Right hindlimb (tissue), 1 donor: ENCODE measurements at places on chromosomes 4 and X.
A peak's percentile ranks its signal among the peaks of the same experiment; 100 is the strongest.

DNA sequence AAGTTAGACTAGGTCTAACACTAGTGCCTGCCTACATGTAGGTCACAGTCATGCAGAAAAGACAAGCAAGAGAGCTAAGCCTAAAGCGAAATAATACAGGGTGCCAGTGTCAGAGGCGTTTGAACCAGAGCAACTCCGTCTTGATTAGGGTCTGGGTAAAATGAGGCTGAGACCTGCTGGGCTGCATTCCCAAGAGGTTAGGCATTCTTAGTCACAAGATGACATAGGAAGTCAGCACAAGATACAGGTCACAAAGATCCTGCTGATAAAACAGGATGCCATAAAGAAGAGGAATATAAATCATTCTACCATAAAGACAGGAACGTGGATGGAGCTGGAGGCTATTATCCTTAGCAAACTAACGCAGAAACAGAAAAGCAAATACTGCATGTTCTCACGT lies 120.9 kb downstream of the BEND2 start:
- no peak for DNase-seq

DNA sequence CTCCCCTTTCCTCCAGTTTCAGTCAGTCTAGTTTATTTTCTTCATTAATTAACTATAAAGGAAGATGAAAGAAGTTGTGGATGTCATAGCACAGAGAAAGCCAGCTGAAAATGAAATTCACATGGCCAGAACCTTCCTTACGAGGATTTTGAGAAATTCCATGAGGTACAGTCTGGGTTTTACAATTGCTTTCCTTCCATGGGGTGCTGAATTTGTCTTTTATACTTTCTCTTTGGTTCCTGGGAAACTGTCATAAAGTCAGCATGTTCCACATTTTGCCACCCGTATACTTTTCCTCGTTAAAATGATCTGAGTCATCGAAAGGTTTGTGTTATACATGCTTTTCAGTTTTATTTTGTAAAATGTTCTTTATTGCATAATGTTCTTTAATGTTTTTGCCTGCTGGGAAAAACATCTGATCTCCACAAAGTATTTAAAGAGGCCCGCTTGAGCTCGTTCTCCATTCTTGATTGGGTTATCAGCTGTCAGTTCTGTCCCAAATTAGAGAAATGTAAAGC lies 78.1 kb upstream of the CLDN34 start:
- no peak for DNase-seq

DNA sequence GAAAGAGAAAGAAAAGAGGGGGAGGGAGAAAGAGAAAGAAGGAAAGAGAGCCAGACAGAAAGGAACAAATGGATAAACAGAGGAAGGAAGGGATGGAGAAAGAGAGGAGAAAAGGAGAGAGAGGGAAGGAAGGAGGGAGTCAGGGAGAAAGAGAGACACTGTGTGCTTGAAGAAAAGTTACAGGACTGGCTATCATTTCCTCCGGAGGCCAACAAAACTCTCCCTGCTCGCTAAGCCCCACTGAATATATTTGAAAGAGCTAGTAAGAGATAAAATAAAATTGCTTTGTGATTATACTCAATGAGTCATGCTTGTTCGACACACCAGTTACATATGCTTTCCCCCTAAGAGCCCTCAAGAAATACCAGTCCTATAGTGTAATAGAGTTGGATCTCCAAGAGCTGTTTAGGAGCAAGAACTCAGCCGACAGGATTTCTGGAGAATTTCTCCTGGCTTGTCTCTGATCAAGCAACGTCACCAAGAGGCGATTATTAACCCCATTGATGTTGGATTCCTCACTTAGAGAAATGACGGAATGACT lies 102.2 kb downstream of the MXRA5 start:
- no peak for DNase-seq

DNA sequence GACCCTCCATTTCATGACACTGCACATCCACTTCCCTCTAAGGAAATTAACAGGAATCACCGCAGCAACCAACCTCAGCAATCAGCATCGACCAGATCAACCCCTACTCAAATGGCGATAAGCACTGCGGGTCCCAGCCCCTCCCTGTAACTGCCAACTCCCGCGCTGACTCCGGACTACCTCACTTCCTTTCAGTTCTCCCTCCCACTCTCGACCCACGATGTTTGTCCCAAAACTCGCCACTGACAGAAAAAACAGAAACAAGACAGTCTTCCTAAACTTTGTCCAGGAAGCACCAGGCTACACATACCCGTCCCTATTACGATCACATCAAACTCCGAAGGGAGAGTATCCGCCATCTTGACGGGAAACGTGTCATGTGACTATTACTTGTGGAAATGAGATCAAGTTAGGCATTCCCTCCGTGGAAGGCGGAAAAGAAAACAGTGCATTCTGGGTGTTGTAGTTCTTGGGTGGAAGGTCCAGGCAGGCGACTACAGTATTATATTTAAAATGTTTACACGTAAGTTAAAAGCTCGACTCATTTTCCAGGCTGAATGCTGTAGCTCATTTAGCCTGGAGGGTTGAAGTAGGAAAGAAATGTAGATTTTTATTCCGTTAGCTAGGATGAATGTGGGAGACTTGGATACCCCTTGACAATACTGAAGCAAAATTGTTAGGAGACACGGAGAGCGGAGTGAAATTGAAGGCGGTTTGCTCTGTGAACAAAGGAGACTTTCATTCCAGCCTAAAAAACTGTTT lies at the start of gene CHM:
Gene CHM (minus strand): TSS at position 385 of the 762 bp plus-strand sequence. CDS start 26 bp downstream, at position 359.
- peak; percentile 84 for DNase-seq

DNA sequence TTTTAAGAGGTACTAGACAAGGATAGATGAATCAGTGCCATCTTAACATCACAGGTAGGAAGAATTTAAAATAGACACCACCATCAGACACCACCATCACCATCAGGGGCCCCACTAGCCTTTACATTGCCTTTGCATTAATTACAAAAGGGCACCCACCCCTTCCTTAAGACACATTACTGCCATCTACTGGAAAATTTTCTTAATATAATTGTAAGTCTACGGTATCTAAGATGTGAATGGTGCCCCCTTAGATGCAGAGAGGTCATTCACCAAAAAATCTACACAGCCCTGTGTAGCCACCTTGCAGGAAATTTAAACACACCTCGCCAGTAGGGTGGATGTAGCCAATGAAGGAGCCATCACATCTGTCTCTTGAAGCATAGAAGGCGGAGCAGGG lies 184.1 kb downstream of the MID1IP1 start:
- DNase-seq: no peak

GRCh38 chrX:68455151-68455510 lies 21.8 kb upstream of the OPHN1 start:
- no peak for DNase-seq

DNA sequence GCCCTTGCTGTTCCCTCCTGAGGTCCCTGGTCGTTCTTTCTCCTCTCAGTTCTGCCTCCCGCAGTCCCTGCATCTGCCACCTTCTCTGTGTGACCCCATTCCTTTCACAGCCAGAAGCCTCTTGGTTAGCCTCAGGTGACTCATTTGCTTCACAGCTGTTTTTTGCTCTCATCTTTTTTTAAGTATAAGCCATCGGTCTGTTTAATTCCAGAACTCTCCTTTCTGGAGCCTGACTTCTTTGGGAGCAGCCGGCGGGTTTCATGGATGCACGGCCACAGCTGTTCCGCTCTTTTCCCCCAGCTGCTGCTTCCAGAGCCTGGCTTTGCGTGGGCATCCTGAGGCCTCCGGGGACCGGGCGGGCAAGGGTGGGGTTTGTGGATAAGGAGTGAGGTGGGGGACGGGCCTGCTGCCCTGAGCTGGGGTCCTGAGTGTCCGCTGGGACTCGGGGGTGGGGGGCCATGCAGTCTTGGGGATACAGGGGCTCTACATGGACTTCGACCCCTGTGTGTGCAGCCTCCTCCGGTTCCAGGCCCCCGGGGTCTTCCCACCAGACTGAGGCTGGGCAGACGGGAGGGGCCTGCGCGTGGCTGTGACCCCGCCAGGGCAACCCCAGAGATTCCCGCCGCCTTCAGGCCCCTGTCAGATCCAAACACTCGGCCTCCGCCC lies 46.7 kb downstream of the PCGF3 start:
- peak; percentile 59 for DNase-seq

- DNase-seq: no peak
Observed at GRCh38 chr4:827209-828081, 1.5 kb upstream of the CPLX1 start.
